ENCODE measurements at places on chromosomes 4 and X.

- DNase-seq: no peak
Measured at GRCh38 chr4:14151101-14151500, 523.6 kb upstream of the BOD1L1 start.

GRCh38 chr4:92305148-92305877, 1.5 kb downstream of the GRID2 start:
- peak; percentile 18 for DNase-seq

GRCh38 chrX:131277543-131278136, 11.5 kb downstream of the IGSF1 start:
- no peak for DNase-seq

- no peak for DNase-seq
Measured at GRCh38 chr4:148827781-148828180, 385.6 kb upstream of the NR3C2 start.

DNA sequence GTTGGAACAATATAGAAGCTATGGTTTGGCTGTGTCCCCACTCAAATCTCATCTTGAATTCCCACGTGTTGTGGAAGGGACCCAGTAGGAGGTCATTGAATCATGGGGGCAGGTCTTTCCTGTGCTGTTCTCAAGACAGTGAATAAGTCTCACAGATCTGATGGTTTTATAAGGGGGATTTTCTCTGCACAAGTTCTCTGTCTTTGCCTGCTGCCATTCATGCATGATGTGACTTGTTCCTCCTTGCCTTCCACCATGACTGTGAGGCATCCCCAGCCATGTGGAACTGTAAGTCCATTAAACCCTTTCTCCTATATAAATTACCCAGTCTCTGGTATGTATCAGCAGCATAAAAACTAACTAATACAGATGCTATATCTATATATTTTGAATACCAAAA, 135.2 kb upstream of the EDNRA start:
- no peak for DNase-seq

GRCh38 chrX:80648023-80648422, 161.7 kb downstream of the BRWD3 start:
- no peak for DNase-seq

GRCh38 chr4:129323658-129324057, 227.7 kb downstream of the C4orf33 start:
- DNase-seq: no peak

GRCh38 chr4:57370691-57371090, 260.5 kb upstream of the IGFBP7 start:
- no peak for DNase-seq

- DNase-seq: no peak
Measured at GRCh38 chrX:30589146-30589888, 11.8 kb upstream of the TASL start.

- DNase-seq: no peak
Measured at GRCh38 chr4:158578476-158578875, 56.8 kb downstream of the RXFP1 start.

DNA sequence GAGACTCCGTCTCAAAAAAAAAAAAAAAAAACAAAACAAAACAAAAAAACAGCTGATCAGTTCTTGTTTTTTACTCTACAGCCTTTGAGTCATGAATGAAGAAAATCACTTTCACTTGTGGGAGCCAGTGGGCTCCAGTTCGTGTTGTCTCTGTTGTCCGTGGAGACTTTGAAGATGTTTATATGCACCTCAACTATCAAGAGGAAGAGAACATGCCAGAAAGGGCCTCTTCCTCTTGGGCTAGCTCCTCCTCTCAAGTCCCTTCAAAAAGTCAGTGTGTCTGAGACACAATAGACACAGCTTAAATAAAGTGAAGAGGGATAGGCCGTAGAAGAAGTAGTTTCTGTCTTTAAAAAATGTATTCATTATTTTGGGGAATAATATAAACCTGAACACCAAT, 182.7 kb downstream of the KDR start:
- DNase-seq: no peak

DNA sequence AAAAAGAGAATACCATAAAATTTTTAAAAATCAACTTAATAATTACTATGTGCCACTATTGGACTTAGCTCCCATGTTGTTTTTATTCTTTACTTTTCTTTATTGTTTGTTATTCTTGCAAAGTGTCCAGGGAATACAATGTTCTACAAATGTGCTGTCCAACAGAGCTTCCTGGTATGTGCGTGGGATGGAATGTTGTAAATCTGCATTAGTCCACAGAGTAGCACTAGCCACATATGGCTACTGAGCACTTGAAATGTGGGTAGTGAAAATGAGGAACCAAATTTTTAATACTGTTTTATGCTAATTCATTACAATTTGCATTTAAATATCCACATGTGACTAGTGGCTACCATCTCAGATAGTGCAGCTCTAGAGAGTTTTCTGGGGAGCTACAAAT, 14.3 kb upstream of the CORIN start:
- DNase-seq: no peak

DNA sequence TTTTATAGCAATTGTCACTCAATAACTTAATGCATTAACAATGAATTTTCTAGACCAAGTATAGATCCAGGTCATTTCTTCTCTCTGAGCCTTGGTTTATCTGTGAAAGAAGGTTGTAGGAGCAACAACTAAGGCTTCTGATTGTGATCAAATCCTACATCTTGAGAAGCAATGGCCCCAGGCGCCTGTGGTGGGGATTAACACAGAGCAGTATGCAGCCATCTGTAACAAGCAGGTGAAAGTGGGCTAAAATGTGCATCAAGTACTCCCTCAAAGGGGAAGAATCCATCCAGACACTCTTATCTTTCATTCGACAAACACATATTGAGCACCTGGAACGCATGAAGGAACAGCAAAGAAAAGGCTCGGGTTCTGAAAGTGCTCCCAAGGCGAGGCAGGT, 19.1 kb upstream of the SETD7 start:
- no peak for DNase-seq

- DNase-seq: peak; percentile 38
Measured at GRCh38 chrX:102720237-102721168, at the start of gene GPRASP3. Gene GPRASP3, plus strand, starts transcription at chrX:102720743. Its CDS starts 28,253 bp downstream, at chrX:102748996.

GRCh38 chrX:1596676-1597344, 5.4 kb downstream of the AKAP17A start:
- DNase-seq: no peak

DNA sequence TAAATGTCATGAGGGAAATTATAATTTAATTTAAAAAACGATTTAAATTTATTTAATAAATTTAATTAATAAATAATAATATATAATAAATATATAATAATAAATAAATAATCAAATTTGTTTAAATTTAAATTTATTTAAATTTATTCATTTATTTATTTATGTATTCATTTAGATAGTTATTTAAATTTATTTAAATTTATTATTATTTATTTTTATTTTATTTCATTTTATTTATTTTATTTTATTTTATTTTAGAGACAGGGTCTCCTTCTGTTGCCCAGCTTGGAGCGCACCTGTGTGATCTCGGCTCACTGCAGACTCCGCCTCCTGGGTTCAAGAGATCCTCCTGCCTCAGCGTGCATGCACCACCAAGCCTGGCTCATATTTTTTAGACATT, 18.4 kb upstream of the PPP2R3B start:
- no peak for DNase-seq

- DNase-seq: no peak
Measured at GRCh38 chrX:119482481-119483480, 14.5 kb downstream of the SLC25A5 start.

GRCh38 chr4:89855236-89855635, 18.3 kb upstream of the SNCA start:
- DNase-seq: no peak

DNA sequence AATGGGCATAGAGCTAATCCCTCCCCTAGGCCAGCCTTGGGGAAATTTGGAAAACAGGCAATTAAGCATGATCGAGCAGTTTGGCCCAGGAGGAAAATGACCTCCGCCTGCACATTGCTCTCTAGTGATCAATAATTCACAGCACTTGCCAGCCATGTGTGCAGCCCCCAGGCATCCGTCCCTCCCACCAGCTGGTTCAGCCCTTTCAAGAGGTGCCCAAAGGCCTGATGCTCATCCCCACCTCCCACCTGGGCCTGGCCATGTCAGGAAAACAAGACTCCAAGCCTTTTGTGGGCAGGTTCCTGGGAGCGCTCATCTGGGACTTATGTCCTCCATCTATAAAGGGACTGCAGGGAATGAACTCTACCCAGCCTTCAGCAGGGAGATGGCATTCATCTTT, 17.5 kb upstream of the PPP2R2C start:
- DNase-seq: no peak

DNA sequence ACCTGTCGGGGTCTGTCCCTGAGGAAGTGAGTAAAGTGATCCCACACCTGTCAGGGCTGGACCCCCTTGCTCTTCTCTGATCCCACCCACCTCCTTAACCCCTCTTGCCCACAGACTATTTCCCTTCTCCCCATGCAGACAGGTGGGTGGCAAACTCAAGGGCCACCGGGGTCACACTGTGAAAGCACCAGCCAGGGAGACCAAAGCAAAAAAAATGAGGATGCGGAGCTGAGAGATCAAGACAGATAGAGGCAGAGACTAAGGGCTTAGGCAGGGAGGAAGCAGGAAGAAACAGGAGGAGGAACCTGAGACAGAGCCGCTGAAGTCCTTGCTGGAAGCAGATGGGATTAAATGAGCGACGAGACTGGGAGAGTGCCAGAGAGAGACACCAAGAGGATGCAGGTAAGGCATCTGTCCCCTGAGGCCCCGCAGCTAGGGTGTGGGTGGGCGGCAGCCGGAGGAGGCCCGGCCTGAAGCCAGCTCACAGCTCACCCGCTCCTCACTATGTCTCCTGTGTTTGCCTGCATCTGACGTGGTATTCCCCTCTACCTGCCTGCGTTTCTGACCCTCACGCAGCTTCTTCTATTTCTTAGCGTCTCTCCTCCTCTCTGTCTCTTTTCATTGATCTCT, 7.2 kb downstream of the TIMM17B start:
- no peak for DNase-seq

DNA sequence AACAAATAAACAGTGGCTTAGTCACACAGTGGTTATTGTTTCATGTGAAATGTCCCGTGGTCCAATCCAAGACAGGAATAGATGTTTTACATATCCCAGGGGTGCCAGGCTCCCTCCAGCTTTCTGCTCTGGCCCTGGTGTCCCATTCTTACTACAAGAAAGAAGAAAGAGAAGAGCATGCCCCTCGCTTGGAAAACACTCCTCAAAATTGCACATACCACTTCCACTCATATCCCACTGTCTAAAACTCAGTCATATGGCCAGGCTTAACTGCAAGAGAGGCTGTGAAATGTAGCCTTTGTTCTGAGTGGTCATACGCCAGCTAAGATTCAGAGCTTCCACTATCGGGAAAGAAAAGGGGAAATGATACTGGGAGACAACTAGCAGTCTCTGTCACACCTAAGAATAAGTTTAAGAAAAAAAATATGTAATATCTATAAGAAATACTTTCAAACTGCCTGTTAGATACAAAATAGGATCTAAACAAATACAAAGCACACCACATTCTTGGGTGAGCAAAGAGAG, 306.8 kb upstream of the FAM241A start:
- no peak for DNase-seq

- no peak for DNase-seq
Measured at GRCh38 chrX:132489578-132490419, 961 bp upstream of the MBNL3 start.

GRCh38 chr4:1370321-1371124, 23.5 kb downstream of the UVSSA start:
- DNase-seq: no peak

DNA sequence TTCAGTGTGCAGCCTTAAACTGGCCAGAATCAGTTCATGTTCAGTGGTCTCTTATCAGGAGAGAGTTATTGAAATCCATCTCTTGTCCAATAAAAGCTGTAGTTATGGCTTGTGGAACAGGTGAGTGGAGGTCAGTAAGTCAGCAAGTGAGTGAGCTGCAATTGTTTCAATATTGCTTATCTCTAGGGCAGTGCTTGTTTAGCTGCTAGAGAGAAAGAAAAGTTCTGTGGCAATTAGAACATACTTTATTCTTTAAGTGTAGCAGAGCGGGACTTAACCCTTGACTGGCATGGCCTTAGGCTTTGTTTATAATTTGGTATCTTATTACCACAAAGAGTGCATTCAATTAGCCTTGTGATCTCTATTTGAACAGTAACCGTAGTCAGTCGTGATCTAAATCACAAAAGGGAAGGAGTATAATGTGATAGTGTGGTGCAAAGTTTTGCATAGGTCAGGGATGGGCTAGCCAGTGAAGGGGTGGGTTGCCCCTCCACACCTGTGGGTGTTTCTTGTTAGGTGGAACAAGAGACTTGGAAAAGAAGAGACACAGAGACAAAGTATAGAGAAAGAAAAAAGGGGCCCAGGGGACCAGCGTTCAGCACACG, 6.9 kb upstream of the ETDC start:
- no peak for DNase-seq

DNA sequence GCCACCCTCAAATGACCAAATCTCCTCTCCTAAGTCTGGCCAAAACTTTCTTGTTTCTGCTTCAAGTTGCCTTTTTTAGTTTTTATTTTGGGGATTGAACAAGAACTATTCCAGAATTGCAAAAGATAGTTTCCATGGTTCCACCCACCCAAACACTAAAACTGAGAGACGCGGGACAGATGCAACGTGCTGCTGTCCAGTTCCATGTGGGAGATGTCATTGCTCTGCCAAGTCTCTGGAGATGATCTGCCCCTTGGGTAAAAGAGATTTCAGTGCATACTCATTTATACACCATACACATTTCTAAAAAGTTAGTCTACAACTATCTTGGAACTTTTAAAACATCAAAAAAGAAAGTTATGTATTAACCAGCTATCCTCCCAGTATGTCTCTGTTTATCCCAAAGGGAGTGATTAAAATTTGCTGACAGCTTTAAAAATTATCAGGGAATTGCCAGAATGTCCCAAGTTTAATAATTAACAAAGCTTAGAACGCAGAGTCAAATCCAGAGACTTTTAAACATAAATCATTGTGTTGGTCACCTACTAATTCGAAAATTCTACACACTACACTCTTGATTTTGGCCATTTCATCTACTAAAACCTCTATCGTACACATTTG, 3.2 kb downstream of the MAOB start:
- DNase-seq: no peak

Measured in D721Med (cell line).